ENCODE measurements at places on chromosomes 11 and 22. TPM values are rescaled to one million over a fixed set of nuclear protein-coding genes. Genes with fewer than 3 reads are reported as not detected.

MPZL2 gene
- 114 TPM for total RNA-seq

OR52I1 gene
- total RNA-seq, result not detected

TSKU gene
- 29.4 TPM for total RNA-seq

PANX2 gene
- total RNA-seq, result 0.46 TPM

ST14 gene
- total RNA-seq, result 146 TPM
